Lung (tissue), 17 donors: ENCODE measurements at places on chromosomes 5 and 9. TPM values are rescaled to one million over a fixed set of nuclear protein-coding genes. Genes with fewer than 3 reads are reported as not detected.
A peak's percentile ranks its signal among the peaks of the same experiment; 100 is the strongest.

The IL9 gene
- total RNA-seq: not detected

DNA sequence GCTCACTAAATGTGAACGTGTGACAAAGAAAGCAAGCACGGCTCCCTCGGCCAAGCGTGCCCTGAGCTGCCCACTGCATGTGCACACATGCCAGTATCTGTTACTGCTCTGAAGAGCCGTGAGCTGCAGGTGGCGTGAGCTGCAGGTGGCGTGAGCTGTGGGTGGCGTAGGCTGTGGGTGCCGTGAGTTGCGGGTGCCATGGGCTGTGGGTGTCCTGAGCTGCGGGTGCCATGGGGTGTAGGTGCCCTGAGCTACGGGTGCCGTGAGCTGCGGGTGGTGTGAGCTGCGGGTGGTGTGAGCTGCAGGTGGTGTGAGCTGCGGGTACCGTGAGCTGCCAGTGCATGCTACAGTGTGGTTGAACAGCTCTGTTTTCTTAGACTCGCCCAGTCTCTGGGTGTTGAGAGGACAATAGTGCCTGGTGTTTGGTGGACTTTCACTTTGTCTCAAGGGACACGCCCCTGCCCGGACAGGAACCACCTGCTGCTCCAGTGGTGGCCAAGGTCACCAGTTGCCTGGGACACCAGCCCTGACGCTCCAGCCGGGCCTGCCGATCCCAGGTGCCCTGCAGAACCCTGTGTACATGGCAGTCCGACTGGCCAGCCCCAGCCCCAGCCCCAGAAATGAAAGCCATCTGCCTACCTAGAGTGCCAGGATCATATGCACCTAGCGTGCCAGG lies 6.7 kb downstream of the CCDC187 start:
- H3K4me1 ChIP-seq: no peaks in the 10 kb centered on the region
- H3K4me3 ChIP-seq: no peak overlapping the region
- no peak overlapping the region for H3K27ac ChIP-seq
- H3K36me3 ChIP-seq: no peaks in the 10 kb centered on the region

DNA sequence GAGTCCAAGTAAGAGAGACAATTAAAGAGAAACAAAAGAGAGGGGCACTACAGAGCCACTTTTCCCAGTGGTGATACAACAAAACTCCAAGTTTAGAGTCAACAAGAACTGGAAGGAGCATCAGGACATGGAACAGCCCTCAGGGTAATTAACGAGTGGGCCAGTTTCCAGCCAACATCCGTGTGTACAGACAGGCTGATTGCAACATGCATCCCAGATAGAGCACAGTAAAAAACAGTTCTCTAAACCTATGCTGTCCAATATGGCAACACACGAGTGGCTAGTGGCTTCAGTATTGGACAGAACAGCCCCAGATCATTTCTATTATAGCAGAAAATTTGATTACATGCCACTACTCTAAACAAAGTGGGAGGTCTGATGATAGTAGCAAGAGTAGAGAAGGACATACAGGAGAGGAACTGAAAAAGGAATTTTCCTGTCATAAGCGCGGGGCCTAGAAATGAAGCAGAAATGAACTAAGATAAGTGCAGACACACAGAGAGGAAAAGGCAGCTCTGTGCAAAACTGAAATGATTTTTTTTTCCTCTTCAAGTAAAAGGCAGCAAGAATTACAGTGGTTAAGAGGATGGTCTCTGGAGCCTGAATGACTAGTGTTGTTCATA lies 175.6 kb upstream of the CCNG1 start:
- no peaks in the 10 kb centered on the region for H3K27me3 ChIP-seq
- H3K4me1 ChIP-seq: no peaks in the 10 kb centered on the region
- no peaks in the 10 kb centered on the region for H3K36me3 ChIP-seq
- DNase-seq: no peak

DNA sequence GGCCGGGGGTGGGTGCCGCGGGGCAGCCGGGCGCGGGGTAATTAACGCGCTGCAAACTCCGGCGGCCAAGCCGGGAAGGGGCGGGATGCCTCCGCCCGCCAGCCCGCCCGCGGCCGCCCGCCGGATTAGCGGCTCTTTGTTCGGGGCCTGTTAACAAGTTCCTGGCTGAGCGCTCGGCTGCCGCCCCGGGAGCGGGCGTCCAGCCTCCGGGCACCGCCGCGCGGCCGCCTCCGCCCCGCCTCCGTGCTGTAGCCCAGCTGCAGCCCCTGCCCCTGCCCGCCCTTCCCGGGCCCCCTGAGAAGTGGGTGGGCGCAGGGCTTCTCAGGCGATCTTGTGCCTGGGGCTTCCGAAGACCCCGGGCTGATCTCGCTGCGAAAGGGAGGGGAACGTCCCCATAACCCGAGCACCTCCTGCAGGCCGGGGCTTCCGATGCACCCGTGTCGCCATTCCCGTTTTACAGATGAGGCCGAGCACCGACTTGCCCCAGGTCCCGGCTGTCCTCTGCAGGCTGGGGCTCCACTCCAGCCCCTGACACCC lies 7.5 kb downstream of the UNC5A start:
- H3K4me3 ChIP-seq: no peak overlapping the region
- peak; percentile 17 for DNase-seq
- no peak overlapping the region for H3K27ac ChIP-seq
- H3K4me1 ChIP-seq: no peaks in the 10 kb centered on the region
- H3K27me3 ChIP-seq: peaks cover 47% of the 10 kb centered on the region
- no peaks in the 10 kb centered on the region for H3K36me3 ChIP-seq

- H3K27ac ChIP-seq: no peak overlapping the region
- DNase-seq: no peak
- H3K4me3 ChIP-seq: no peak overlapping the region
- H3K27me3 ChIP-seq: no peaks in the 10 kb centered on the region
- H3K4me1 ChIP-seq: no peaks in the 10 kb centered on the region
- H3K36me3 ChIP-seq: no peaks in the 10 kb centered on the region
These were observed 373.0 kb upstream of the CCNH start for GRCh38 chr5:87785554-87786335.

The SOHLH1 gene
- total RNA-seq: not detected

The GGTA1 gene
- total RNA-seq: 6.3 TPM

- DNase-seq: no peak
- no peak overlapping the region for H3K27ac ChIP-seq
- no peak overlapping the region for H3K4me3 ChIP-seq
- peaks cover 20% of the 10 kb centered on the region for H3K4me1 ChIP-seq
These were observed 2.5 kb downstream of the SREK1IP1 start for GRCh38 chr5:64765804-64766504.

The GAPT gene
- 4.0 TPM for total RNA-seq

The FBP2 gene
- total RNA-seq: not detected

The HK3 gene
- total RNA-seq: 111 TPM

GRCh38 chr5:176941951-176942350 lies 42.8 kb upstream of the HK3 start:
- H3K27me3 ChIP-seq: no peaks in the 10 kb centered on the region
- DNase-seq: no peak
- H3K36me3 ChIP-seq: peaks cover 7% of the 10 kb centered on the region
- no peak overlapping the region for H3K27ac ChIP-seq
- no peaks in the 10 kb centered on the region for H3K4me1 ChIP-seq
- no peak overlapping the region for H3K4me3 ChIP-seq

DNA sequence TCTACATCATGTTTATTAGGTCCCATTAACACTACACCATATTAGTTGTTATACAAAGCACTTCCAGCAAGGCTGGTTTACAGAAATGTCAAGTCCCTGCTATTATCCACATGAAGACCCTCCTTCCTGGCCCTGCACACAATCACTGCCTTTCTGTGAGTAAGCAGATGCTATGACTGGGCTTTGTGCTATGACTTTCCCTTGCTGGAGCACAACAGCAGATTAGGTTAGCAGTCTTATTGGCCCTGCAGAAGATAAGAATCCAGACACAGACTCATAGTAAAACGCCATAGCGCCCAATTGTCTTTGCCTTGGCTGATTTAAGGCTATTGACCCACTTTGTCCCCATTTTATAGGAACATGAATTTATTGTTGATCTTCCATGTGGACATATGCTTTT lies 228.9 kb upstream of the ACTBL2 start:
- no peak overlapping the region for H3K27ac ChIP-seq
- no peak for DNase-seq
- no peaks in the 10 kb centered on the region for H3K27me3 ChIP-seq
- no peaks in the 10 kb centered on the region for H3K4me1 ChIP-seq
- no peak overlapping the region for H3K4me3 ChIP-seq
- no peaks in the 10 kb centered on the region for H3K36me3 ChIP-seq

DNA sequence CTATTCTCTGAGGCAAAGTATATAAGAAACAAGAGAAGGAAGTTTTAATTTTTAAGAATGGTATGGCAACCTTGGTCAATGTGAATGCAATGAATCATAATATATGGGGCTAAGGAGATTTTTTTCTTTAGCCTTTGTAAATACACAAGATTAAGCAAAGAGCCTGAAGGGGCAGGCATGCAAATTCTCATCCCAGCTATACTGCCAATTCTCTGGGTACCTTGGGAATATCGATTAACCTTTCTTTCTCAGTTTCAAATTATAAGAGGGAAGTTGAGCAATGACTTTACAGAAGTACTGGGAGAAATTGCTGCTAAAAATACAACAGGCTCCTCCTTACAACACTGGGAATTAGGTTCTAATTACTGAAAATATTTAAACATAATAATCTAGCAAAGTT lies 97.5 kb downstream of the MRPS27 start:
- no peak for DNase-seq
- H3K4me1 ChIP-seq: no peaks in the 10 kb centered on the region
- H3K4me3 ChIP-seq: no peak overlapping the region
- peaks cover 27% of the 10 kb centered on the region for H3K36me3 ChIP-seq
- no peaks in the 10 kb centered on the region for H3K27me3 ChIP-seq
